ENCODE measurements at places on chromosomes 6 and 20.

DNA sequence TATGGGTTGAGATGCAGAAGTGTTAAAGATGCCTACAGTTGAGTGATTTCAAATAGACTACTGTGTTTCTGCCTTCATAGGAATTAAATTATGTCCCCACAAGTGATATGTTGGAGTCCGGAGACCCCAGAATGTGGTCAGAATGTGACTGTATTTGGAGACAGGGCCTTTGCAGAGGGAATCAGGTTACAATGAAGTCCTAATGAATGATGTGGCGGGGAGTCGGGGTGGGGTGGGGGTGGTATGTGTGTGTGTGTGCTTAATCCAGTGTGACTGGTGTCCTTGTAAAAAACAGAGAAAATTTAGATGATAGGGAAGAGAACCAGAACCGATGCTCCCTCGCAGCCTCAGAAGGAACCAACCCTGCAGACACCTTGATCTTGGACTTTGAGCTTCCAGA, 448.2 kb downstream of the QKI start:
- DNase-seq: no peak

- no peak for DNase-seq
Observed at GRCh38 chr6:4800662-4801061, 24.5 kb downstream of the CDYL start.

DNA sequence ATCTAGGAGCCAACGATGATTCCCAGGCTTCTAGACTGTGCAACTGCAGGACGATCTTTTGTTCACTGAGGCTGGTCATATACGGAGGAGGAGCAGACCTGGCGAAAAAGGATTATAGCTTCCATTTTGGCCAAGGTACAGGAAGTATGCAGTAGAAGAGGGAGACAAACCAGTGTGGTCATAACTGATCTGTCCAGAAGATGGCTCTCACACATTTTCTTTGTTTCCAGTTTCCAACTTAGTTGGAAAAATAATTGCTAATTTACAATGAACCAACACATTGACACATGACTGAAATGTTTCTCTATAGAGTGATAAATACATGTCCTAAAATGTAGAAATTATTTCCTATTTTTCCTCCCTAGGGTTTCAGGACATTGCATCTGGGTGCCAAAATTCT, 364.1 kb upstream of the BTBD3 start:
- no peak for DNase-seq

DNA sequence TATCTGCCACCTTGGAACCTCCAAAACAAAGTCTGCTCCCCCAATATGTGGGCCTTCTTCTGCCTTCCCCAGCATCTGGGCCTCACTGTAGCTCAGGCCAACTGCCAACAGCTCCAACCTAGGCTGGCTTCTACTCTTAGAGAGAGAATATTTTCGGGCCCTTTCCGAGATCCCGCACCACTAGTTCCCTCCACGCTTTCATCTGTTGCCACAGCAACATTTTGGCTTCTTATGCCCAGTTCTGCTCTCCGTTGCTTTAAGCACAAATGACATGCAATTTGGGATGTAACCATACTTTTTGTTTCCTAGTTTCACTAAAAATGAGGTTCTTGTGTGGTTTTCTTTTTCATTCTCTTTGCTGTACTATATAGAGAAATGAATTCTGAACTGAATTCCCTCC, 33.6 kb downstream of the PSMB9 start:
- no peak for DNase-seq

GRCh38 chr6:20686142-20686541, 151.9 kb downstream of the CDKAL1 start:
- no peak for DNase-seq

DNA sequence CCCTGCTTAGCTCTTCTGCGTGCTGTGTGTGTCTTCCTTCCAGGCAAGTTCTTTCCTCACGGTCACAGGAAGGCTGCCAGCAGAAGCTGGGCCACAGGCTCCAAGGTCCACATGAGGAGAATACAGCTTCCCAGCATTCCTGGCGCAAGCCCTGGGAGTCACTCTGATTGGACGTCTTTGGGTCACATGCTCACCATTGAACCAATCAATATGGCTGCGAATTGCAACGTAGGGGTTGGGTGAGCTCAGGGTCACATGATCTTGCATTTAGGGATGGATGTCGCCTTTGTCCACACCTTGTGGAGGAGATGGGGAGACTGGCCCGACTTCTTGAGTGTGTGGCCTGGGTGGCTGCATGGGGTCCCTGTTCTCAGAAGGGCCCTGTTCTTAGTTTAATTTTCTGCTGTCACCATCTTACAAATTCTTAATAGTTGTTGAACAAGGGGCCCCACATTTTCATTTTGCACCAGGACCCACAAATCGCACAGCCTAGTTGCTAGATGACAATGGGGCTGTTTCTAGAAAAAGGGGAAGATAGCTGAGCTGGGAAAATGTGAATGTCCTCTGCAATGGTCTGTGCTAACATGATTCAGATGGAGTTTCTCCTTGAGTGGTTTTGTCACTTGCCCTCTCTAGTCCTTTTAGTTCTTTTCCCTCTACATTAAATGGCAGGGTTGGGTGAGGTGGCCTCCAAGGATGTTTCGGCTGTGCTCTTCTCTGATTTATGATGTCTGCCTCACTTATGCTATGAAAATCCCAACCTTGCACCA, 149.6 kb downstream of the CDH26 start:
- no peak for DNase-seq

GRCh38 chr20:60266177-60266823, 308.1 kb downstream of the CDH26 start:
- DNase-seq: no peak

DNA sequence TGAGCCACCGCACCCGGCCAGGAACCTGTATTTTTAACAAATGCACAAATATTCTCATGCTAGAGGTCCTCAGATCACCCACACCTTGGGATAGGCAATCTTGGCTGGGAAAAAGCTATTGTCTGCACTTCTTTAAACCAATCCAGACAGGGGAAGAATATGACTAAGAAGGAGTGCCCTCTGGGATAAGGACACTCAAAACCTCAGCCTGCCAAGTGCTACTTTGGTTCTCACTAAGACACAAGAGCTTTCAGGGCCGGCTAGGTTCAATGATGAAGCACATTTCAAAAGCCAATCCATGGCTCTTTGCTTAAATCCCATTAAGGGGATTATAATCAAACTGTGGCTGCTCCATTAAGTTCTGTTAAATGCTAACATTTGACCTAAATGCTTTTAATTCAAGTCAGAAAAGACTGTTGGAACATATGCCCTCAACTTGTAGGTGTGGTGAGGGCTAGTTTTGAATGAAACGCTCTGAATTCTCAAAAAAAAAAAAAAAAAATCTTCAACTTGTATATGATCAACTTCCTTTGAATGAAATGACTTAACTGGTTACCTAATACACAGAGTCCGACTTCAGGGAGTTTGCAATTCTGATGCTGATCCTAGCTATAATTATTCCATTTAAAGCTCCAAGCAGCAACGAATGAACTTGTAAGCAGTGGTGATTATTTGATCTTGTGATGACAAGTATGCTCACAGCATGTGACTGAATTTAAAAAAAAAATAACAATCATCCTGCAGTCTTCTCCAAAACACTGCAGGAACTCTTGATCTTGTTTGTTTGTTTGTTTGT, 56.6 kb downstream of the SLC23A2 start:
- no peak for DNase-seq

DNA sequence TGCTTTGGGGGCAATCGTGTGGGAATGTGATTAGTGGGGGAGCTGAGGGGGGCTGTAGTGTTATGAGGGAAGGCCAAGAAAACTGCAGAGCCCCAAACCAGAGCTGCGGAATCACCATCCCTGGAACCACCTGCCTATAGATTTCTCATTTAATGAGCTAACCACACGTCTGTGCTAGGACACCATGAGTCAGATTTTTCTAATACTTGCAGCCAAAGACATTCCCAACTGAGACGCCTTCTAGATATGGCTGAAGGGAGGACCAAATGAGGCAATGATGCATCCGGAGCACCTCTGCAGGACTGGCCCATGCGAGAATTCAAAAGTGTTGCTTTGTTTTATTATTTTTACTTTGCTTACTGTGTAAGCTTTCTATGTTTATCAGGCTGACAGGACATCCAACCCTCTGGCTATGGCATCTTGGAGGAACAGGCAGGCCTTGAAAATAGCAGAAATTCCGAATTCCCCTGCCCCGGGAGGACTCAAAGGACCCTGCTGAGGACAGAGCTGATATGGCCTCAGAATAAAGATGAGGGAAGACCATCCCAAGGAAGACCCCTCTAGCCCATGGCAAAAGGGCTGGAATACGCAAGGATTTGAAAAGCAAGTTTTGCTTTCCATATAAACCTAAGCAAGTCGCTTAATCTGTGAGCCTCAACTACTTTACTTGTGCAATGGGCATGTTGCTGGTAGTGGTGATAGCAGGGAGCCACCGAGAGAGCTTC, 3.1 kb upstream of the PTGIS start:
- DNase-seq: no peak

DNA sequence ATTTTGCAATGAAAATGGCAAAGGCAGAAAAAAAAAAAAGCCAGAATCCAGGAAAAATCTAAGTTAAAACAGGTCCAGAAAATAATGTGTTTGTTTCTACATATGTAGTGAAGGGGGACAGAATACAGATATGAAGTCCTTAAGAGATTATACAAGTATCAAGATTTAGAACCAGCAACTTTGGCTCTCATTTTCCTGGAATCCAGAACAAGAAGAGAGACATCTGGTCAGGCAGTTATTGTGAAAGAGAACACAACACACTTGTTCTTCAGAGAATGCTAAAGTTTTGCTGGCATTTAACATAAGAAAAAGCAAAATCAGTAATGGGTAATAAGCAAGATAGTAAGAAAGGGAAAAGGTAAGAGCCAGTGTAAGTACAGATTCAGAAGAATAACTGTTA, 21.1 kb downstream of the BAG2 start:
- no peak for DNase-seq

GRCh38 chr20:36132802-36133211, 21.7 kb upstream of the EPB41L1 start:
- no peak for DNase-seq

DNA sequence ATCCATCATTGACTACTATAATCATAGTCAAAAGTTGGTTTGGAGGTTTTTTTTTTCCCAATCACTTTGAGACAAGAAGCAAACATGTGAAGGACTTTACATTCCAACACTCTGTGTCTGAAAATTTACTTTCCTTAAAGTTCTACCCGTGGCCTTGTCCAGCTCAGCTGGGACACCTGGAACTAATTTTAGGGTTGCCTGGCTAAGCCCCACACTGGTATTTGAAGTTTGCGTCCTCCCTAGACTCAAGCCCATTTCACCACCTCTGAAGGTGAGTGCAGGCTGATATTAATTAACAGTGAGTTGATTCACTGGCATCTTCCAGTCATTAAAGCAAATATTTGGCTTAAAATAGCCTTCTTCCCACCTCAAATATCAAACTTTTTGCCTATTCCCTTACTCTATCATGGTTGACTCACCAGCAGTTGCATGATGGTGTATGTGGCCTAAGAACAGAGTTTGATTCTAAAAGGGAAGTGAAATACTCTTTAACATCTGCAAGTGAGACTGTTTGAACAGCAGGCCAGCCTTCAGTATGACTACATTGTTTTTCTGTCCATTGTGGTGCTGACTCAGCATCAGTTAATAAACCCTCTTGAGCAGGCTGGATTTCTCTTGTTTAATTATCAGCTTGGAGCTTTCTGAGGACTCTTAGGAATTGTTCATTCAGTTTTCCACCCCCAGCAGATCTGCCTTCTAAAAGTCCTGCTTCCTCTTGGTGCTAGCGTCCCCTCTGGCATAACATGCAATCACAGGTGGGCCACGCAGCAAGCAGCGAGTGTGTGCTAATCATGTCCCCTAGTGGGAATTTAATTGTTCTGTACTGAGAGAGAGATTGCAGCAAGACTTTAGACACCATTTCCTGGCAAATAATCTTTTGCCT, 1.8 kb upstream of the PRDM1 start:
- peak; percentile 72 for DNase-seq

DNA sequence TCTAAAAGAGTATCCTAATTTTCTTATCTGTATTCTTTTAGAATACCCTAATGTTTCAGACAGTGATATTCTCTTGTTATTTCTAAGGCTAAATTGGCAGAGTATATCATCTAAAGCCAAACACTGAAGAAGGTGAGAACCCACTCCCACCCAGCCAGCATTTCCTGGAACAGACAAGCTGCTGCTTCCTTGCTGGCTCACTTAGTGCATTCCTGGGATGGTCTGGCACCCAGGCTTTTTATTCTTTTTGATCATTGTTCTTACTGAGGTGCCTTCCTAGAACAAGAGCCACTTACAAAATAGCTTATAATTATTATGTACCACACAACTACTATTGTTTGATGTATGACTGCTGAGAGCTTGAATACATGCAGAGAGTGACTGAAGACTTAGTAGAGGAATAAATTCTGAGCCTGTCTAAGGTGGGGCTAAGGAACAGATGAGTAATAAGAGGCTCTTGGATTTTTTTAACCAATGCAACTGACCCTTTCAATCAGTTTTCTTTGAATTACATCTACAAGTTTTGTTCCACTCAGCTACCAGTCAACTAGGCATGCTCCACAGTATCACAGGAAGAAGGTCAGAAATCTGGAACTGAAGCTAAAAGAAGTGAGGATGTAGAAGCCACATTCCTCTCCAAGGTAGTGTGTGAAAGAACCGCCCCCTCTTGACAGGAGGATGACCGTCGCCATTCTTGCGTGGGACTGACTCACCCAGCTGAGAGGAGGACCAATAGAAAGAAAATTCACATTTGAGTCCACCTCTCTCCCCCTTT, 30.1 kb downstream of the PRPH2 start:
- no peak for DNase-seq

- no peak for DNase-seq
Observed at GRCh38 chr6:26284537-26285142, 80.4 kb upstream of the BTN3A2 start.

DNA sequence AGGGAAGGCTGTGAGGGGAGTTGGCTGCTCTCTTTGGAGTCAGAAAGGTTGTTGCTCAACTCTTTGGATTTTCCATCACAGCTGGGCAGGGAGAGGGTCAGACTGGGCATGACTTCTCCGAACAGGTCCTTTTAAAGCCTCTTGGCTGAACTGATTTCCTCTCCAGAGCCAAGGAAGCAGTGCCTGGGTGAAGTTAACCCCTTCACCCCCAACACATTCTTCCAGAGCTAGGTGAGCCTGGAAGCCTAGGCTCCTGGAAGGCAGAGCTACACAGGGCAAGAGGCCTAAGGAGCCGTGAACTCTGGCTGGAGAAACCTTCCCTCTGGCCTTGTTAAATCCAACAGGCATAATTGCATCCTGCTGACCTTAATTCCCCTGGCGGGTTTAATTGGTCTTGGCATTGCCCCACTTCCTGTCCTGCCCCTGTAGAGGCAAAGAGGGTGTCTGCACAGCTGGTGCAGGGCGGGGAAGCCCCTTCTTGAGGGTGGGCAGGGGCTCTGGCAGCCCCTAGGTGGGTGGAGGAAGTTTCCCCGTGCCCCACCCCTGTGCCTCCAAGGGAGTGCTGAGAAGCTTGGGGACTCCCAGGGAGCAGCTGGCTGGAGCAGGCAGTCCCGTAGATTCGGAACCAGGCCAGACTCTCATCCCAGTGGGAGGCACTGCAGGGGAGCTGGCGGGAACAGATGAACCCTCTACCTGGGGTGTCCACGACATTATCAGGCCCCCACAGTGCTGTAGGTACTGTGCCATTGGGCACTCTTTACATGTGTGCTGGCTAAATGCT, 3.6 kb upstream of the MYLK2 start:
- no peak for DNase-seq

GRCh38 chr6:133499662-133500061, 258.5 kb downstream of the EYA4 start:
- DNase-seq: no peak

- no peak for DNase-seq
Observed at GRCh38 chr6:118683881-118684872, 32.8 kb upstream of the CEP85L start.

GRCh38 chr6:108947114-108947854, 99.1 kb downstream of the ARMC2 start:
- peak; percentile 75 for DNase-seq

Measured in fibroblast of the conjunctiva (primary cell).